Suppressor macrophage (primary cell): ENCODE measurements at places on chromosomes 1 and 21.
A peak's percentile ranks its signal among the peaks of the same experiment; 100 is the strongest.

DNA sequence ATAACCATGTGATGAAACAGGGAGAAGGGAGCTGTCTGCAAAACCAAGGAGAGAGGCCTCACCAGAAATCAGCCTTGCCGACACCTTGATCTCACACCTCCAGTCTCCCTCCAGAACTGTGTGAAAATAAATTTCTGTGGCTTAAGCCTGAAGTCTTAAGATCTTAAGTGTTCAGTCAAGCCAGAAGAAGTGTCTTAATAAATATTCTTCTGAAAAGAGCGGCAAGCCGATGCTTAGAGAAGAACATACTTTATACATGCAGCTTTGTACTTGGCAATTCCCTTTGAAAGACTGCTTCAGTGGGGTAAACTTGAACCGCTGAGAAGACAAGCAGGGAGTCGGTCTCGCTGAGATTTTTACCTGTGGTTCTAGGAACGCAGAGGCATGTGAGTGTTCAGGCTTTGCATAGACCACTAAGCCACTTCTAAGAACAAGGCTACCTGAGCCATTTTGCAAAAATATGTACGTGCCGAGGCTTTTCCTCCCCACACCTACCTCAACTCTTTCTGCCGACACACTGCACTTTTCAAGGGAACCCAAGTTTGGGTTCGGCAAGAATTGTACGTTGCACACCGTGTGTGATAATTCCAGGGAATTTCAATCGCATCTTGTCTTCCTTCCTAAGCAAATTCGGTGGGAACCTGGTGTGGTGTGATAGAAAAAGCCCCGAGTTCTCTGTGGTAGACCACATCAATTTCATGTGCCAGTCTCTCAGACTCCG, 3.4 kb downstream of the RUNX1 start:
- no peak for DNase-seq

DNA sequence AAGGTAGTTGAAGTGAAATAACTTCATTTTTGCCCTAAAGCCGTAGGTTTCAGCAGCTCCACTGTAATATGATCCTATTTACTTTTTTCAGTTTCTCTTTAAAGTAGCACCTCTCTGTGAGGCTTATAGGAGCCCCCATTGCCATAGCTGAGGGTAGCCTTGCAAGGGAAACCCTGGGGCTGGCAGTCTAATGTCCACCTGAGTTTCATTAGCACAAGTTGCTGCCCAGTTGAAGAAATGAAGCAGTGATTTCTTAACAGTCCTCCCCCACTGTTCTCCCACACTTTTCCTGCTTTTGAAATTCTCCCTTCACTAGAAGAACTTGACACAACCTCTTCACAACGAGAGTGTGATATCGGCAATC, 1.5 kb downstream of the HMCN1 start:
- peak; percentile 15 for DNase-seq

DNA sequence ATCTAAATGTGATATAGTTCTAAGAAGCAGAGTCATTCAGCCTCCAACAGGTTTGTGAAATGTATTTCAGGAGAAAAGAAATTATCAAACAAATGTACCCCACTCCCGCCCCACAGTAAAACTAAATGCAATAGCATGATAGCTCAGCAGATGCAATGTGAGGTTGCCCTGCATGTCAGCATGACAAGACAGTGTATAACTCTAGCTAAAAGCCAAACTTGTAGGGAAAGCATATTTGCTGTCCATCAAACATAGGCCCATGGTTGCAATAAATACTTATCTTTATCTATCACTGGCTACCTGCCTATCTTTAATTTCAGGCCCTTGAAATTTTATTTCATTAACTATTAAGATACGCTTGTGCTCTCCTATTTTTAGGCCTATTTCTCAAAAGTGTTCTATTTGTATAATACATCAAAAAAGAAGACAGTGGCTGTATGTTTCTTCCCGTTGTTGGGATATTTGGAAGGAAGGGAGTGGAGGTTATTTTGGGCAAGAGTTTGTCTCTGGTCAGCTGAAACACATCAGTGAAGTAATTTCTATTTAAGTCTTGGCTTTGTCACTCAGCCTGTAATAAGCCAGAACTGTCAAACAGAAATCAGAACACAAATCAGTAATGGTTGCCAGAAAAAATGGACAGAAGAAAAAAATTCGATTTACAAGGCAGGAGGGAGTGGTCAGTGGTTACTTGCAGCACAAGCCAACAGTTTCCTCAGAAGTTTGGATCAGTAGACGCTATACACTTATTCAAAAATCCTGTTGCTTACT, 307.4 kb upstream of the ADGRL2 start:
- no peak for DNase-seq

DNA sequence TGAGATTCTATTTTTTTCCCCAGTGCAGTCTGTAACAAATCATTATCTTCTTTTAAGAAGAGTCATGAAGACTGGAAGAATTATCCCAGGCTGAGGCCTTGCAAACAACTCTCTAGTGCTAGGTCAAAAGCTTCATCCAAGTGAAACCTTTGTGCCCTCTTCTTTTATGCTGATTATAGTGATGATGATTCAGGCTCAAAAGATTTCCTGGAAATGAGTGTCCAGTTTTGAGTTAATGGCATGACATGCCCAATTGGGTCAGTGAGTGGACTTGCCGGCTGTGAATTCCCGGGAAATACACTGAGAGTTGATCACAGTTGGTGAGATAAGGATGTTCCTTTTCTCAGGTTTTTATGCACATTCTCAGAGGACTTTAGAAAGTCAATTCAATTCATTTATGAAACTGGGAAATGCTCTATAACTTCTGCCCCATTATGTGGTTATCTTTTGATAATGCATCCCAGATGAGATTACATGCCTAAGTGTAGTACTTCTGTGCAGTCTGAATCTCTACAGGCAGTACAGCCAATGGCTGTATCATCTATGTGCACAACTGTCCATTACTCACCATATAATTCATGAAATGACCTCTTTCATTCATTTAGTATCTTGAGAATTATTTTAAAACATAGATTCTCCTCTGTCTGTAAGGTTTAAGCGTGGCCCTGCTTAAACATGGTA, 66.2 kb downstream of the S1PR1 start:
- DNase-seq: no peak

DNA sequence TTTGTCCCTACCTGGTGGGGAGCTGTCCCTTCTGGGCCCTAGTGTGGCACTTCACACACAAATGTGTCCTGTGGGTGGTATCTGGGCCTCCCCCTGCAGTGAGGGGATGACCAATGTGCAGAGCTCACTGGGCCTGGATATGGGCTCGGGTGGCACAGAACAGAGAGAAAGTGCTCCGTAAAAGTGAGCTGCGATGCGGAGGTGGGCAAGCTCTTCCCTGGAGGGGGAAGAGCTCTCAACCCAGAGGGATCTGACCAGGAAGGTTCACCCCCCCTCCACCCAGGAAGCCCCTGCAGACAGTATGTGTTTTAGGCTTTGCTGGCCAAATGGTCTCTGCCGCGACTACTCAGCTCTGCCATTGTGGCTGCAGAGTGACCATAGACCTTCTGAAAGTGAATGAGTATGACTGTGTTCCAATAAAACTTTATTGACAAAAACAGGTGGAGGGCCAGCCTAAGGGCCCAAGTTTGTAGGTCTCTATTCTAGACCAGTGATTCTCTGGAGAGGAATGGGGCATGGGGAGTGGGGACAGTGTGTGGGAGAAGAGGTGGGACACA, 8.6 kb upstream of the ITGB2 start:
- no peak for DNase-seq

DNA sequence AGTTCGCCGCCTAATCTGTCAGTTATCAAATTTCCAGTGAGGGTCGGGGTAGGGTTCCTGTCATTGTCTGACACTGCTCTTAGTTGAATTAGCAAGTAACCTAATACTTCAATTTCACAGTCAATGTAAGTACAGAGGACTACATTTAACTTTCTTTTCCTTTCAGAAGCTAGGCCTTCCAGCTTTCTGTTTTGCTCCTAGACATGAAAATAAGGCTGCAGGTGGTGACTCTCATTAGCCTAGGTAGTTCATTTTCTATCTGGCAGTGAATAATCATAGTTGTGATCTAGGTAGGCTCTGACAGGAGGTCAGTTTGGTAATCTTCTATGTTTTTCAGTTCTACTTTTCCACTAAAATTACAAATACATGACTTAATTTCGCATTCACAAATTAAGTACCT, 783.1 kb downstream of the MRPL39 start:
- DNase-seq: no peak

GRCh38 chr1:86646256-86646655, 58.1 kb upstream of the SH3GLB1 start:
- peak; percentile 3 for DNase-seq

DNA sequence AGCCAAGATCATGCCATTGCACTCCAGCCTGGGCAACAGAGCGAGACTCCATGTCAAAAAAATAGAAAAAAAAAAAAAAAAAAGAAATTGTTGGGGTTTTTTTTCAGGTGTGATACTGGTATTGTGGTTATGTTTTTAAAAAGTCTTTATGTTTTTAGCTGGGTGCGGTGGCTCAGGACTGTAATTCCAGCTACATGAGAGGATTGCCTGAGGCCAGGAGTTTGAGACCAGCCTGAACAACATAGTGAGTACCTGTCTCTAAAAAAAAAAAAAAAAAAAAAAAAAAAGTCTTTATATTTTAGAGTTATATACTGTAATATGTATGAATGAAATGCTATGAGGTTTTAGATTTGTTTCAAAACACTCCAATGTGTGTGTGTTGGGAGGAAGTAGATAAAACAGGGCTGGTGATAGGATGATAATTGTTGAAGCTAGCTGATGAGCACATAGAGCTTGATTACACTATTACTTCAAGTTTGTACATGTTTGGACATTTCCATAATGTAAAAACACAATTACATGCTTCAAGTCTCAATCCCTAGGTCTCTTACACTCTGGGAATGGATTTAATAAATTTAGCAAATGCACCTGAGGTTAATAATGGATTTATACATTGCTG, 30.2 kb upstream of the ATP5PO start:
- no peak for DNase-seq

DNA sequence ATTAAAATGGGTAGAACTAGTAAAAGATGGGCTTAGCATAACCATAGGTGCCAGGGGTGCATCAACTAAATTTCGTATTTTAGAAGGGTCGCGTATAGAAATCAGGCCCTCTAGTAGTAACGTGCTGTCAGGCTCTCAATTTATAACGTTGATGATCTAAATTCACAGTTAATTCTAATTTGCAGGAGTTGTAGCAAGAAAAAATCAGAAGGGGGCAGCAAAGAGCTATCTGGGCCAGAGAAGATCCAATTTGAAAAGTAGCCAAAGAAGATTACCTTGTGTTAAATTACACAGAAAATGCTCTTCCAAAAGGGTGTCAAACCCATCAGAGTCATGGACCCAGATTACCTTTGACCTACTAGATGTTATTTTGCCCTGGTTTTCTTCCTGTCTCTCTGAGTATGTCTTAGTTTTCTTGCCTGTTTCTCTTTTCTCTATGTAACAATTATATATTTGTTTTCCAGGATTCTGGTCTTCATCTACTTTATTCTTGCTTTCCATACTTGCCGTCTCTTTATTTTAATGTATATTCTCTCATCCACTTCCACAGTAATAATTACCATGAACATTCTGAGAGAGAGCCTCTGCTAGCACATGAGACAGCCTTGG, 1030.9 kb downstream of the AMY1C start:
- peak; percentile 16 for DNase-seq

GRCh38 chr1:215082532-215083382, at the start of gene KCNK2:
KCNK2 (plus strand) TSS chr1:215082737; CDS start chr1:215083386, 649 bp downstream.
- DNase-seq: no peak

DNA sequence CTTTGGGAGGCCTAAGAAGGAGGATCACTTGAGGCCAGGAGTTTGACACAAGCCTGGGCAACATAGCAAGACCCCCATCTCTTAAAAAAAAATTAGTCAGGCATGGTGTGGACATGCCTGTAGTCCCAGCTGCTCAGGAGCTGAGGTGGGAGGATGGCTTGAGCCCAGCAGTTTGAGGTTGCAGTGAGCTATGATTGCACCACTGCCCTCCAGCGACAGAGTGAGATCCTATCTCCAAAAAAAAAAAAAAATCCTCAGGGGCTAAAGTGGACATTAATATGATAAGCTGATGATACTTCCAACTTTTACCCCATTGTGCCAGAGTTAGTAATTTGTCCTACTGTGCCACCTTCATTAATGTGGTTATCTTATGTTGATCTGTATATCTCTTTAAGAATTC, 327.8 kb upstream of the FMN2 start:
- no peak for DNase-seq

DNA sequence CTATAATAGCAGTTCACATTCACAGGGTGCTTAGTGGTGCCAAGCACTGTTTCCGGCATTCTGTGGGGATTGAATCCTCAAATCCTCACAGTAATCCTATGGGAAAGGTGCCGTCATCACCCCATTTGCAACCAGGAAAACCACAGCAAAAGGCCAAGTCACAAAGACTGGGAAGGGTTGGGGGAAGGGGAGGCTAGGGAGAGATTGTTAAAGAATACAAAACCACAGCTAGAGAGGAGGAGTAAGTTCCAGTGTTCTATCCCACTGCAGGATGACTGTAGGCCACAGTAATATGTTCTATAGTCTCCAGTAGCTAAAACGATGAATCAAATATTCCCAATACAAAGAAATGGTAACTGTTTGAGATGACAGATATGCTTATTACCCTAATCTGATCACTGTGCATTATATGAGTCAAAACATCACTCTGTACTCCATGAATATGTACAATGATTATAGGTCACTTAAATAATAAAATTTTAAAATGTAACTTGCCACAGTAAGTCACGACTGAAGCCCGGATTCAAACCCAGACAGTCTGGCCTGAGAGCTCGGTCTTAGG, 256.8 kb downstream of the TOMM20 start:
- no peak for DNase-seq

DNA sequence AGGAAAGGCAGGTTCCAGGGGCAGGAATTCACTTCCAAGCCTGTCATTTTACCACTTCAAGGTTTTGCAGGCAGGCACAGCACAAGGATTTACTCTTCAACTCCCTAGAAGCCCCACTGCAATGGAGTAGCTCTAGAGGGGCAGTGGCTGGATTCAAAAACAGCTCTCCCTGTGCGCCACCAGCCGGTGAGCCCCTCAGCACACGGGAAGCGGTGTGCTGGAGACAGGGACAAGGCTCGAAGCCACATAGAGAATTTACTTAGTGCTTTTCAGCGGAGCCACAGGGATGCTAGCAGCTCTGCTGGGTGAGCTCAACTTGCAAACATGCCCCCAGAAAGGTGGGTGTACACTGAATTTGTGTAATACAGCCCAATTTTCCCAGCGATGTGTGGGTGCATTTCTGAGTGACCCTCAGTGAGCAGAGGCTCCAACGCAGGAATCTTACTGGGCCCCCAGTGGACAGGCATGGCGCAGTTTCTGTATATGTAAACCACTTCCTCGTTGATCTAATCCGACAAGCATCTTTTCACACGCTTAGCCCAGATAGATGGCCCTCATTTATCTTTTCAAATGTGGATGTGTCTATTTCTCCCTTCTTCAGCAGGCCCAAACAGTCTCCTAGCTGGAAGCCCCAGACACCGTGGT, 10.9 kb downstream of the VWA5B1 start:
- no peak for DNase-seq

GRCh38 chr1:74470251-74470650, 42.2 kb downstream of the LRRC53 start:
- DNase-seq: no peak

GRCh38 chr1:29557701-29558600, 321.6 kb downstream of the PTPRU start:
- no peak for DNase-seq

DNA sequence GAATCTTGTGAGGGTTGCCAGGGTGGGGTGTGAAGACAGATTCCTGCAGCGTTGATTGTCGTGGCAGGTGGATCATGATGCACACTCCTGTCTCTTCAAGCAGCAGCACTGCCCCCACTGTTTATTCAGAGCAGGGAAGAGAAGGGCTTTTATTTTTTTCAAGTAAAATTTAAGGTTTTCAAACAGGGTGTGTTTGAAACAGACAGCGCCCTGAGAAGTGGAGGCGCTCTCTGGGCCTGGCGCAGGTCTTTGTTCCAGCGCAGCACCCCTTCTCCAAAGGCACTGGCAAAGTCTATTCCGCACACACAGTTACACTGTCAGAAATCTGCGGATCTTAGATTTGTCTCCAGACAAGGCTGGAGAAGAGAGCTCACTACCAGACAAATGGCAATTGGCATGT, 7.0 kb downstream of the C1orf53 start:
- no peak for DNase-seq
